ENCODE measurements at places on chromosomes 12 and 14.

DNA sequence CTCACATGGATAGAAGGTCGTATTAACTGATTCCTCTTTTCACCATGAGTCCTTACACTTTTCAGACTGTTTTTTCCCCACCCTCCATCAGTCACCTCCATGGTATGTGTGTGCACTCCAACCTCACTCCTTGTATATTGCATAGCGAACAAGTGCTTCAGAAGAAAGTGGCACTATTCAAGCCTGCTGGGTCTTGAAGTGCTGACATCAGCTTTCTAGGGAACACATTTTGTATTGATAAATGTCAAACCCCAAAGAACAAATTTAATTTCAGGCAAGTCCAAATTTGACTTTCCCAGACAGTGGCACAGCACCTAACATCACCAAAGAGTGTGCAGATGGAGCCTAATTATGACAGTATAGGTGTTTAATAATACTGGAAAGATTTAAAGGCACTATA is 617.4 kb upstream of the STXBP6 start:
- no peak for DNase-seq

- no peak for DNase-seq
Measured at GRCh38 chr14:30180219-30180618, 252.6 kb upstream of the PRKD1 start.

GRCh38 chr14:33435911-33436689 is 497.4 kb downstream of the NPAS3 start:
- DNase-seq = peak; percentile 27

- DNase-seq = no peak
Measured at GRCh38 chr14:61421212-61421923, 100.0 kb downstream of the PRKCH start.

DNA sequence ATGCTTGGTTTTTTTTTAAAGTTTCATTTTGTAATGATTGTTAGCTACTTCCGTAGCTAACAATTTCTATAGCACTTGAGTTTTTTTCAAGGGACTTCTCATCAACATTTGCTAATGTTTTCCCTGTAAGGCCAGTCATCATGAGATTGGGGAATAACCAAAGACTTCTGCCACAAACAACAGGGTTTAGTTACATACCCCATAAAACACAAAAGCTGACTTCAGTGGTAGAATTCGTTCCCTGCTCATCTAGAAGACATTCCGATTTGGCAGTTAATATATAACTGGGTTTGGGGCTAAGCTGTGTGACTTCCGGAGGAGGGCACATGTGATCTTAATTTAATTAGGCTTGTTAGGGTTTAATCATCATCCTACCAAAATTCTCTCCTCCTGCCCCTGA is 22.9 kb downstream of the EGLN3 start:
- DNase-seq = no peak

DNA sequence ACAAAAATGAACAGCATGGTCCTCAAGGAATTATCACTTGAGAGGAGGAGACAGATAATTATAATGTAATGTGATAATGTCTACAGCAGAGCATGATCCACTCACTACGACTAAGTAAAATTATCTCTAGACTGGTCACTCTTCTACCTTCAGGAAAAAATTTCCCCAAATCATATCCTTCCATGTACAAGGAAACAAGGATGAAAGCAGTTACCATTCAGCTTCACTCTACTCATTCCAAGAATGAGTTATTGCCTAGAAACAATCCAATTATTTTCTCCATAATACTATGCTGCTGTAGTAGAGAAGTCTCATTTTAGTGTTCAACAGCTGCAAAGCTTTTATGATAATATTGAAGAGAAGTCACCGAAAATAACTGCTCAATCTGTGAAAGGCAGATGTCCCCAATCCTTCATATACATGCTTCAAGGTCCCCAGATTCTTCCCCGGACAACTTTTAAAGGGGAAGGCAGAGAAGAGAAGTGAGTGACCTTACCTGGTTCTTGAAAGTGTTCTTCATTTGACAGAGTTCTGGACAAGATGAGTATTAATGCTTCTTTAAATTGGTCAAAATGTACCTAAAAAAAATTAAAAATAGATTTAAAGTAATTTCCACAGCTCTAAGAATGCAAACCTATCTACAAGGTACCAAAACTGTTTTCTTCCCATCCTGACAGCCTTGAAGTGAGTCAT is 24.6 kb downstream of the NIN start:
- no peak for DNase-seq
